ENCODE measurements at places on chromosomes 5 and 9.

- DNase-seq, result peak; percentile 32
These were observed 610 bp downstream of the PSIP1 start for GRCh38 chr9:15509931-15510788.

DNA sequence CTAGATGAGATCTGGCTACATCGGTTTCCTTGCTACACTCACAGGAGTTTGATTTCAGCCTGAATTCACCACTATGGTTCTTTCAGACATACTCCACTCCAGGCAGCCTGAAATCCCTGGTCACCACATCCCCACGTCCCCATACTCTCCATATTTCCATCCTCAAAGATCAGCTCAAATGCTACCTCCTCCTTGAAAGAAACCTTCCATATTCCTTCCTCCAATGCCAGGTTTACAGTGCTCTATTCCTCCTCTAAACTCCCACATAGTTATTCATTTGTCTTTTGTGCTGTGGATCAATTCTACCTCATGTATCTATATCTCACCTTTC is 151.7 kb downstream of the GLIS3 start:
- DNase-seq, result no peak

DNA sequence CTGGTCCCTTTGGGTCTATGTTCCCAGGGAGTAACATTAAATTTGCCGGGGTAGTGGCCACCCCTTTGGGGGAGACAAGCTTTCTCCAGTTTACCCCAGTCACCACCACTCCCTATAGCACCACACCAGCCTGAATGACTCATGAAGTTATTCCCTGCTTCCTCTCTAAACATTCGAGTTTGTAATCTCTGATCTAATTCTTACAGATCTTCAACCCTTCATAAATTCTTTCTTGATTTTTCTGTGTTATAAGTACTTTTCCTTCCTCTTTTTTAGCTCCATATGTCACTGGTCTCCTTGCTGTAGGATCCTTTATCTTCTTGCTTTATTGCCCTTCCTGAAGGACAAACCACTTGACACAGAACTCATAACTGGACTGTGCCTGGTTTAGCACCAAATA is 55.6 kb downstream of the GNA14 start:
- DNase-seq, result no peak

GRCh38 chr9:87071473-87071872 is 124.2 kb upstream of the GAS1 start:
- no peak for DNase-seq

DNA sequence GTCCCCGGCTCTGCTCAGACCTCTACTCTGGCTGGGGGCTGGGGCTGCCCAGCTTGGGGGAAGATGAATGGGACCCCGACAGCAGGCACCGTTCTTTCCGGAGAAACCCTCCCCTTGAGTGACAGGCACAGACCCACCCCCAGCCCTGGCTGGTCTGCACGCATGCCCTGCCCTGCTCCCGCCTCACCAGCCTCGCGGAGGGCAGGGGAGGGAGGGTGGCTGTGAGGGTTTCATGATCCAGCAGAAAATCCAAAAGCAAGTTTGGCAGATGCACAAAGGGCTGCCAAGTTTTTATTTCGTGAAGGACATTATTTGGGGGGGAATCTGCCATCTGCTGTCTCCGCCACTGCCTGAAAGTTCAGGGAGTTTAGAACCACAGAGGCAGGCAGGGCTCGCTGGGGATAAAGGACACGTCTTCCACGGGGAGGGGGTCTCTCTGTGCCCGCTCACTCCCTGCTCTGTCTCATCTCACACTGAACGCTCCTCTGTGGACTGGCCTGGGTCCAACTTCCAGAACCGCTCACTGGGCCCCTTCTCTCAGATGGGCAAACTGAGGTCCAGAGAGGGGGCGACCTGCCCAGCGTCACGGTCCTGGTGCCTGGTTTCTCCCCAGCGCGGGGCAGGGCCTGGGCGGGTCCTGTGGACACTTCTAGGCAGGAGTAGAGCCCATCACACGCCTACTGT is 92.9 kb downstream of the RXRA start:
- DNase-seq, result no peak

DNA sequence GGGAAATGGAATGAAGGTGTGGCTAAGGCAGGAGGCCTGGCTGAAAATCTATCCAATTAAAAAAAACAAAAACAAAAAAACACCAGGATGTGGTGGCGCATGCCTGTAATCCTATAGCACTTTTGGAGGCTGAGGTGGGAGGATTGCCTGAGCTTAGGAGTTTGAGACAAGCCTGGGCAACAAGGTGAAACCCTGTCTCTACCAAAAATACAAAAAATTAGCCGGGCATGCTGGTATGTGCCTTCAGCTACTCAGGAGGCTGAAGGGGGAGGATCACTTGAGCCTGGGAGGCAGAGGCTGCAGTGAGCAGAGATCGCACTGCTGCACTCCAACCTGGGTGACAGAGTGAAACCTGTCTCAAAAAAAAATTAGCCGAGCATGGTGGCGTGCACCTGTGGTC is 21.1 kb downstream of the GRHPR start:
- no peak for DNase-seq
